ENCODE measurements at places on chromosomes 4 and X. TPM values are rescaled to one million over a fixed set of nuclear protein-coding genes. Genes with fewer than 3 reads are reported as not detected.

Gene PHEX
- polyA plus RNA-seq, result 0.23 TPM

Gene CSAG3
- polyA plus RNA-seq, result not detected

DNA sequence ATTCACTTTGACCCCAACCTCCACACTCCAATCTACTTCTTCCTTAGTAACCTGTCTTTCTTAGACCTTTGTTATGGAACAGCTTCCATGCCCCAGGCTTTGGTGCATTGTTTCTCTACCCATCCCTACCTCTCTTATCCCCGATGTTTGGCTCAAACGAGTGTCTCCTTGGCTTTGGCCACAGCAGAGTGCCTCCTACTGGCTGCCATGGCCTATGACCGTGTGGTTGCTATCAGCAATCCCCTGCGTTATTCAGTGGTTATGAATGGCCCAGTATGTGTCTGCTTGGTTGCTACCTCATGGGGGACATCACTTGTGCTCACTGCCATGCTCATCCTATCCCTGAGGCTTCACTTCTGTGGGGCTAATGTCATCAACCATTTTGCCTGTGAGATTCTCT lies 344 bp downstream of the OR13H1 start:
- DNase-seq, result no peak

GRCh38 chr4:186760576-186760975 lies 36.9 kb upstream of the FAT1 start:
- DNase-seq, result no peak

- DNase-seq, result no peak
Observed at GRCh38 chrX:21375708-21376009, 1.4 kb downstream of the CNKSR2 start.

All from renal cortex interstitium (tissue), 15 donors.